ENCODE measurements at places on chromosomes 4 and X.

DNA sequence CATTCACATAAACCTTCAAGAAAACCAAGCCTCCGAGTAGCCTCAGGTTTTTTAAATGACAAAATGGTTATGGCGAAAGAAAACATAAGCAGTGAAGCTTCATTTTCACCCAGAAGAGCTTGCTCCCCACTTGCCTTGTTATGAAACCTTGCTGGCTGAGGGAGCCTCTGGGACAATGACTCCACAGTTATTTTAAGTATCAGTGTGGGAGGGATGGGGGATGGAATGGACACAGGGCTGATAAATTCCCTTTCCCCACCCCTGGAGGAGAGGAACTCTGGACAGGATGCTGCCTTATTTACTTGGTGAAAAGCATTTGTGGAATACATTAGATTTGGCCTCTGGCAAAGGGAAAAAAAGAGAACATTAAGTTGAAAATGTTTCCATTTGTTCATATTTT is 220.7 kb upstream of the CNKSR2 start:
- DNase-seq, result no peak

DNA sequence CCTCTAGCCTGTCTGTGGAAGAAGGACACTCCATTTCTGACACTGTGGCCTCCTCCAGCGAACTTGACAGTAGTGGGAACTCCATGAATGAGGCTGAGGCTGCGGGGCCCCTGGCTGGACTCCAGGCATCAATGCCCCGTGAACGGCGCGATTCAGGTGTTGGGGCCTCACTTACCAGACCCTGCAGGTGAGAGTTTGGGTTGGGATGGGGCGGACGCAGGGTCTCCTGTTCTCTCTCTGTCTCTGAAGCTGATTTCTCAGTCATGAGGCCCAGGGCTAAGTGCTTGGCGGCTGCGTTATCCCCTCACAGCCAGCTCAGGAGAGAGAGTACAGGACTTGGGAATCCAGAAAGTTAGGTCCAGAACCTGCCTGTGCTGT is 71.0 kb downstream of the STARD8 start:
- no peak for DNase-seq

- no peak for DNase-seq
These were observed 15.9 kb upstream of the TLR1 start for GRCh38 chr4:38820329-38821061.

- DNase-seq, result no peak
These were observed 57.6 kb upstream of the RAP1GDS1 start for GRCh38 chr4:98203332-98204235.

- DNase-seq, result peak; percentile 42
These were observed 478.9 kb downstream of the KCNIP4 start for GRCh38 chr4:21469438-21470300.

DNA sequence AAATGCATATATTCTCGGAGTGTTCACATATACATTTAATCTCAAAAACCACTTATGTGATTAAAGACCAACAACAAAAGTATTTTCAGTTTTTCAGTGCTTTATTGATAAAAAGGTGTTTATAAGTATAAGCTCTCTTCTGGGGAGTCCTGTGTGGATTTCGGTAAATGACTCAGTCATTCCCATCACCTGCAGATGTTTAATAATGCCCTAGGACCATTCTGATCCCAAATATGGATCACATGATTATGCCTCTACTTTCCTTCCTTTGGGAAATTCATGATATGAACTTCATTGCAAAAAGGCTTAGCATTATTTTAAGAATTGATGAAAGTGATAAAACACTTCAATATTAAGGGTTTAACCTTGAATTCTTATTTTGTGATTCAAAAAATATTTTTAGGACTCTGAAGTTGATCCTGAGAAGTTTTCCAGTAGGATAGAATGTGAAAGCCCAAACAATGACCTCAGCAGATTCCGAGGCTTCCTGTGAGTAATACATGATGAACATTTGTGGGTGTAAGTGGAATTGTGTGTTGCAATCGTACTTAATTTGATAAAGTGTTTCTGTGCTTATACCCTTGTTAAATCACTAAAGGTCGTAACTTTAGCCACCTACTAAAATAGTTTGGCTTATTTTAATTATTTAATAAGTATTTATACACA is 40.2 kb downstream of the ATP10D start:
- no peak for DNase-seq

- DNase-seq, result no peak
These were observed 244.3 kb downstream of the GPAT3 start for GRCh38 chr4:83780053-83780733.

DNA sequence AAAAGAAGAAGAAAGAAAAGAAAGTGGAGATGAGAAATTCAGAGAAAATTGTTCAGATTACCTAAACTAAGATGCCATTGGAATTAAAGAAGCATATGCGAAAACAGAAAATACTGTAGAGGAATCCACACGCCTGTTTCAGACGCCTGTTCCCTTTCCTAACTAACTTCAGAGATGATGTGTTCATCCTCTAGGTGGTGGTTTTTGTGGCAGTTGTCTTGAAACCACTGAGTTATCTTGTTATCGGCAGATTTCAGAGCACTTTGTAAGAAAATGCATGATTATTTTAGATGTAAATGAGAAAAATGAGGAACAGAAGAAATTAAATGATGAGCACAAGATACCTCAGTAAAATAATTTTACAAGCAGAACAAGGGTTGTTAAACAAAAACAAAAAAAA is 48.3 kb downstream of the FUNDC1 start:
- DNase-seq, result no peak

GRCh38 chr4:110190249-110190648 is 8.2 kb downstream of the ELOVL6 start:
- DNase-seq, result no peak

- no peak for DNase-seq
These were observed 65.8 kb downstream of the TEC start for GRCh38 chr4:48203819-48204218.

DNA sequence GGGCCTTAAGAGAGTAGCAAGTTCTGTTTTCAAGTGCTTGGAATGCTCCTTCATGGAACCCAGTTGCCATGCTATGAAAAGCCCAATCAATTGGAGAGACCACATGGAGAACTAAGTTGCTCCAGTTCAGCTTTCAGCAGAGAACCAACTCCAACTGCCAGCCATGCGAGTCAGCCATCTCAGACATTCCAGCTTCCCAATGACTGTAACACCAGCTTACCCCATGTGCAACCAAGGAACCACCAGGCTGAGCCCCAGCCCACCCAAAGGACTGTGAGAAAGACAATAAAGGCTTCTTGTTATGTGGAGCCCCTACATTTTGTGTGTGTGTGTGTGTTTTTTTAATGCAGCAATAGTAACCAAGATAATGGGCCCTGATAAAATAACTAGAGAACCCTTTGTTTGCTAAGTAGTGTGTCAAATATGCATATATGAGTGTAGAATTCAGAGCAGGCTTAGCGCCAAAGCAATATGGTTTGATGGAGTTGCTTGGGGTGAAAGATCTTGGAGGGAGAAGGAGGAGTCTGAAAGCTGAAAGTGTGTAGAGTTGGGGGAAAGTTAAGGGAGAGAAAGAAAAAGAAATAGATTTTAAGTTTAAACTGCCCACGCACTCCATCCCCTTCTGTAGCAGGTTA is 35.0 kb upstream of the CCKAR start:
- no peak for DNase-seq

DNA sequence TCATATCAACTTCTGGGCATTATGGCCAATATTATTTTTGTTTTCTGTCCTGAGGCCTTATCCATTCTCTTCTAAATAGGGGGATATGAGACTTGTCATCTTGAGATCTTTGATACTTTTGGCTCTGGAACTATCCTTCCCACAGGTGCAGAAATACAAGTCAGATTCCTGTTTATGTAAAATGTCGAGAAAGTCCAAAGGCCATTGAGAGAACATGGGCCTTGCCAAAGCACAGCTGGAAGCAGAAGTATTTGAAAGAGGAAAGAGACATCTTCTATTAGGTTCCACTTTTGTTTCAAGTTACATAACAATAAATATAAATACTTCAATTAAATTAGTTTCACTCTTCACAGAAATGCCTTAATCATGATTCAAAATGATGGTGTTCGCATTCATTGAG is 20.8 kb upstream of the PRSS48 start:
- DNase-seq, result no peak

DNA sequence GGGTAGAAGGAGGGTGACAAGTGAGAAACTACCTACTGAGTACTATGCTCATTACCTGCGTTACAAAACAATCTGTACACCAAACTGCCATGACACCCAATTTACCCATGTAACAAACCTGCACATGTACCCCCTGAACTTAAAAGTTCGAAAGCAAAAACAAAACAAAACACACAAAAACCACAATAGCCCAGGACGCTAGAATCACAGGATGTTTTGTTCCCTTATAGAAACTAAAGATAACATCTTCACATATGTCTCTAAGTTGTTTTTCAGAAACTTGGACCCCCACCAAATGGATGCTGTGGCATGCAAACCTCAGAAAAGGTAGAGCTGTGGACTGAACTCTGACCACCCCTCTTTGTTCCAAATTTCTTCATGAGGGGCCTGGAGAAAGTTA is 25.2 kb upstream of the PNMA5 start:
- no peak for DNase-seq

GRCh38 chr4:188092824-188093223 is 16.6 kb downstream of the TRIML2 start:
- no peak for DNase-seq

GRCh38 chr4:128560754-128561495 is 248.6 kb upstream of the JADE1 start:
- no peak for DNase-seq

DNA sequence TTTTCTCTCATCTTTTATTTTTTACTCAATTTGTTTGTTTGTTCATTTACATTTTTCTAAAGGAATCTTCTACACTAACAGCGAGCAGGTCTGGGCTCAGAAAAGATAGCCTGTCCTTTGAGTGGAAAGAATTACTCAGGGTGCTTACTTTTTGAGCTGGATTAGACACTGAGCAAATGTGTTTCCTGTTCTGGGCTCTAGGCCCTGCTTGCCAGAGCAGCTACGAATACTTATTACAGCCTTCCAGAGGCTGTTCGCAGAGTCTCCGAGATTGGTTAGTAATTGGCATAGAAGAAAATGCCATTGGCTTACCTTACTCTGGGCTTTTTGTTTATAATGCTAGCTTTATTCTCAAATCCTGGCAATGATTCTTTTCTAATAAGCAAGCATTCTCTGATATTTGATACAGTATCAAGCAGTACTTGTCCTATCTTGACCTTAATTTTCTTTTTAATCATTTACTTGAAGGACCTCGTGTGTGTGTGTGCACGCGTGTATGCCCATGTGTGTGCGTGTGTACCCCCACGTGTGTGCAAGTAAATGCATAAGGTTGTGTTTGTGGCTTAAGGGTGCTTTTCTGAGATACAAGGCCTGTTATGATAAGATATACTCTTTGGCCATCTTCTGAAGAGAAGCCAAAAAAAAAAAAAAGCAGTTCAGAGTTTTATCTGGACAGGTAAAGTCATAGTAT is 76.2 kb upstream of the GRXCR1 start:
- no peak for DNase-seq

GRCh38 chr4:17964576-17964975 is 57.0 kb downstream of the LCORL start:
- DNase-seq, result no peak

GRCh38 chrX:23331701-23332100 is 2.9 kb upstream of the PTCHD1 start:
- DNase-seq, result no peak

DNA sequence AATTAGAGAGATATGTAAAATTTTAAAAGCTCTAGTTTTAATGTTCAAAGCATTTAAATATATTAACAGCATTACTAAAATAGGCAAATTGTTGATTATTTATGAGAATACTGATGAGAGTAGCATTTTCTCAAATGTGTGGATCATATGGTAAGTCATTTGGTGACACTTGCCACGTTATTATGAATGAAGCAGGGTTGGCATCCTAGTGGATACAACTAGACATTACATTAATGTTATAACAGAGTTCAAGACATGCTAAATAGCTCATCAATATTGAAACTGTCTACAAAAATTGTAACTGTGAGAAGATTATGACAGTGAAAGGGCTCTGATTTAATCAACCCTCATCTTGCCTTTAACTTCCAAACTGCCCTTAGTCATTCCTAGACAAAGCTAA is 171.1 kb downstream of the PDGFC start:
- DNase-seq, result no peak

DNA sequence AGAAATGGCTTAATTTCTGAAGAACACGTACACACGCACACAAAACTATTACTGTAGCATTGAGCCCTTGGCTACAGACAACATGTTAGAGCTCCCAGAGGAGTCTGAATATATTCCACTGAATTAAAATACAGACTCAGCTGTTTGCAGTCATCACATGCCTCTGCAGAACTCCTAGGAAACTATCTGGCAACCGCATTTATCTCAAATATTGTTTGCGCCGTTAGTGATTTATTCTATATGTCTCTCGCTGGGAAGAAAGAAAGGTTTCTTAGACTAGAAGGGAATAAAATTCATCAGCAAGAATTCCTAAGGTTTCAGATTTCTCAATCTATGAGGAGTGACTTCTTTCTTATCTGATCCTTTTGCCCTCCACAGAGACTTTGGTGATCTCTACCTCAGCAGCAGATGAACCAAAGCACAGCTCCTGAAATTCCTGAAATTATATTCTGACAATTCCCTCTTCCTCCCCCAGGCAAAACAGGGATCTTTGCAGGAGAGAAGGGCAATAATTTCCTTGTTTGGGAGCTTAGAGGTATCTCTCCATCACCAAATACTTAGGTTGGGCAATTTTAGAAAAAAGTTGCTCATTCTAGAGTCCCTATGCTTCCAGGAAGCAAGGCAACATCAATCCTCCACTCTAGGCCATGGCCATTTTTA is 199.2 kb downstream of the APBB2 start:
- DNase-seq, result no peak

DNA sequence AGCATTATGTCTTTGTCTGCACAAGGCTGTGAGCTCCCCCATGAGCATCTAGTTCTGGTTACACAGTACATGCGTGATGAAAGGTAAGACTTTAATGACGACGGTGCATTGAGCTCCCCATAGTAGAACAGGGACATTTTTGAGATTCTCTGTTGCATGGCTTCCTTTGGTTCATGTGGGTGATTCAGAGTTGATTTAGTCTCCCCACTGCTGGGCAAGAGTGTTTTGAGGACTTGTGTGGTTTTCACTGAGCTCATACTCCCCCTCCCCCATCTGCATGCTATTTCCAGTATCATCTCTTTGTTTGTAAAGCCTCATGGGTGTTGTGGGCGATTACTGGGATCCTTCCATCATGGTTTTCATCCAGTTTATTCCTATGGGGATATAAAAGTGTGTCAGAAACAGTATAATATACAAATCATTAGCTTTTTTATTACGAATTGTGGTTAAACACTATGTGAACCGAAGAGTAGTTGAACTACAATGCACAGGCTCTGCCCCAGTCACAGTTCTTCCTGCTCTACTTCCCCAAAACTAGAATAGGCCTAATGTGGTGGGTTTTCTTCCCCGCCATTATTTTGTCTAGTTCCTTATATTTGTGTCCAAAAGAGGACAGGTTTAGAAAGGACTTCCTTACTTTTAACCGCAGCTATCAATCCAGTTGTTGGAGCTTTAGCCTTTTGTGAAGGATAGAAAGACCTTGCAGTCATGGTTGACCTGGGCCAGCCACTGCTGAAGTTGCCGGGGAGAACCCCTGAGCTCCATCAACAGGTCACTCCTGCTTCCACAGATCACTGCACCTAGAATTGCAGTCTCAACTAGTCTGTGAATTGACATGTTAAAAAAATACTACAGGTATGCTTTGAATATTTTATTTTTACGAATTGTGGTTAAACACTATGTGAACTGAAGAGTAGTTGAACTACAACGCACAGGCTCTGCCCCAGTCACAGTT is 30.4 kb downstream of the KIT start:
- DNase-seq, result peak; percentile 17

Measured in midbrain (tissue), 1 donor.